ENCODE measurements at places on chromosomes 5 and 9.
A peak's percentile ranks its signal among the peaks of the same experiment; 100 is the strongest.

- no peak for DNase-seq
Measured at GRCh38 chr9:114456929-114457328, 48.3 kb downstream of the WHRN start.

DNA sequence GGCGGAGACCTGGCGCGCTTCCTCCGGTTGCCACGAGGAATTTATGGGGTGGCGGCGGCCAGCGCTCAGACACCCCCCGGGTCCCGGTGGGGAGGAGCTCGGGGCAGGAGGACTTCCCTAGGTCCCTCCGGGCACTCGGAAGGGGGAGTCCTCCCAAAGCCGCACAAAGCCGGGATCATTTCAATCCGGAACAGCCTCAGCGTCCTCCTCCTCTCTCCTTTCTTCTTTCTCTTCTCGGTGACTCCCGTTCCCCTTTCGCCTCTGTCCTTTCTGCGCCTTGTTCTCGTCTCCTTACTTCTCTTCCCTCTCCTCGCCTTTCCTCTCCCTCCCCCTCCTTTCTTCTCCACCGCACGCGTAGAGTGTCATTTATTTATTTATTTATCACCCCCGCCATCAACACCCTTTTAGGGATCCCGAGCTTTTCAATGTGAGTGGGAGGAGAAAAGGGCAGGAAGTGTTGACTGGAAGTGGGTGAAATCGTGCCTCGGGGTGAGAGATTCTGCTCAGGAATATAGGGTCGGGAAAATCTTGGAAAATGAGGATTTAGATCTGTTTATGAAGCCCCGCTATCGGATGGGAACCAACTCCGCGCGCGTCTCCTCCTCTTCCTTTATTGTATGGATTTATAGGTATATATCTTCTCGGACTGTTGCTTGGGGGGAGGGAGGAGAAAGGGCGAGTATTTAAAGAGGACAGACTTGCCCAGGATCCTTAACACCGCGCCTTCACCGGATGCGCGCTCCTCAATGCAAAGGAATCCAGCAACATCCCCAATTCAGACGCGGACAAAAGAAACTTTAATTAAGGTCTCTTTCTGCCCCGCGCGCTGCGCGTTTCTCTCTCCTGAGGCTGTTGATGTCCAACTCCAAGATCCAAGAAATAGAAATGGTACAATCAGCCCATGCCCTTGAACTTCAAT is 2.0 kb upstream of the ZNF462 start:
- peak; percentile 38 for DNase-seq

DNA sequence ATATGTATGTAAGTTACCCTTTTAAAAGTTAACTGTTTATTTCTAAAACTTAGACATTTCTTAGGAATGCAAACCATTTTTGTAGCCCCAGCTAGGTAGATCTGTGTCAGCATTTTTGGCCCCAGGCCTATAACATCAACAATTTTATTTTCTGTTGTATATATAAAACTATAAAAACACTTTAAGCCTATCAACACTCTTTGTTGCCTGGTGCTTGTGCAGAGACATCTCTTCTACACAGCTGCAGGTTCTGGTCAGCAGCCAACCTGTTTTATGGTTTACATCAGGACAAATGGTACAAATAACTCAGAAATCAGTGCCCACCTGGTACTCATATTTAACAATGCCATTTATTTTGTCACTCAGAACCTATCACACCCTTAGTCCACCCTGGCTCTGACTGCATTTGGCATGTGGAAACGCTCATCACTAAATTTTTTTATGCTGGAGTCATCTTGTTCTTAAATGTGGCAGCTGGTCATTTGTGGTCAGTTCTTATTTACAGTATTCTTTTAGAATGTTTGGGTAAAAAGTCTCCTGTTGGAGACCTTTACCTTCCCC is 173.4 kb downstream of the DNAH5 start:
- peak; percentile 39 for DNase-seq

DNA sequence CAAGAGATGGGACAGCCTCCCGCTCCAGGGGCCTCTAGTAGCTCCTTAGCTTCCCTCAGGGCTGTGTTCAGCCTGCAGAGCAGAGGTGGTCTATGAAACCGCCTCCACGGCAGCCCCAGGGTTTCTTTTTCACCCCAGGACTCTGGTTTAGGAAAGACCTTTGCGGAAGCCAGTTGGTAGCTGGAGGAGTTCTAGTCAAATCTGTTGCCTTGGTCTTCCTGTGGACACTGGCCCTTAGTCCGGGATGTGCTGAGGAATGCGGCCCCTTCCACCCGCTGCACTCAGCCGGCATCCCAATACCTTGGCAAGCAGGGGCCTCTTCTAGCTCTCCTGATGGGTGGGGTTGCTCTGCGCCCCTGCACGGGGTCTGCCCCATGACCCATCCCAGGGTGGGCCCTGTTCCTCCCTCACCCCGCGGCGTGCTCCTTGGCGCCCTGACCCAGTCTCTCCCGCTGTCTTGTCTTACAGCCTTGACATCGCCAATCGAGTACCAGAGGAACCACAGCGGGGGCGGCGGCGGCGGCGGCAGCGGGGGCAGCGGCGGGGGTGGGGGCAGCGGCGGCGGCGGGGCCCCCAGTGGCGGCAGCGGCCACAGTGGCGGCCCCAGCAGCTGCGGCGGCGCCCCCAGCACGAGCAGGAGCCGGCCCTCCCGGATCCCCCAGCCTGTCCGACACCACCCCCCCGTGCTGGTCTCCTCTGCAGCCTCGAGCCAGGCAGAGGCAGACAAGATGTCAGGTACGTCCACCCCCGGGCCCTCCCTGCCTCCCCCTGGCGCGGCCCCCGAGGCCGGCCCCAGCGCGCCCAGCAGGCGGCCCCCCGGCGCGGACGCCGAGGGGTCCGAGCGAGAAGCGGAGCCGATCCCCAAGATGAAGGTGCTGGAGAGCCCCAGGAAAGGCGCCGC is 94.3 kb upstream of the OTULINL start:
- no peak for DNase-seq

- no peak for DNase-seq
Measured at GRCh38 chr9:113349445-113350094, at the start of gene BSPRY. Gene BSPRY (plus strand): TSS chr9:113349541. CDS start chr9:113349580, 39 bp downstream.

DNA sequence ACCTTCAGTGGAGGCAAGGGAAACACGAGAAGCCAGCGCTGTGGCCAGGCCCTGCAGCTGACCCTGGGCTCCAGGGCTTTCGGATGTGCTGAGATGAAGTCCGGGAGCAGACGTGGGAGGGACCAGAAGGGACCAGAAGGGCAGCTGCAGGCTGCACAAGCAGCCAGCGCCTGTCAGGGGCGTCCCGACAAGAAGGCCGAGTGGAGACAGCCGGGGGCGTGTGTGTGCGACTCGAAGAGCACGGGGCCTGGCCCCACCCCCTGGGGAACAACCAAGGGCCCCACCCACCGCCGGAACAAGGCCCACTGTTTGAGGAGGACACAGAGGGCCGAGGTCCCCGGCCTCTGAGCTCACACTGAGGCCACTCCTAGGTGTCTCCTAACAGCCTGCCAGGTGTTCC is 31.4 kb downstream of the SLC12A7 start:
- DNase-seq, result no peak

DNA sequence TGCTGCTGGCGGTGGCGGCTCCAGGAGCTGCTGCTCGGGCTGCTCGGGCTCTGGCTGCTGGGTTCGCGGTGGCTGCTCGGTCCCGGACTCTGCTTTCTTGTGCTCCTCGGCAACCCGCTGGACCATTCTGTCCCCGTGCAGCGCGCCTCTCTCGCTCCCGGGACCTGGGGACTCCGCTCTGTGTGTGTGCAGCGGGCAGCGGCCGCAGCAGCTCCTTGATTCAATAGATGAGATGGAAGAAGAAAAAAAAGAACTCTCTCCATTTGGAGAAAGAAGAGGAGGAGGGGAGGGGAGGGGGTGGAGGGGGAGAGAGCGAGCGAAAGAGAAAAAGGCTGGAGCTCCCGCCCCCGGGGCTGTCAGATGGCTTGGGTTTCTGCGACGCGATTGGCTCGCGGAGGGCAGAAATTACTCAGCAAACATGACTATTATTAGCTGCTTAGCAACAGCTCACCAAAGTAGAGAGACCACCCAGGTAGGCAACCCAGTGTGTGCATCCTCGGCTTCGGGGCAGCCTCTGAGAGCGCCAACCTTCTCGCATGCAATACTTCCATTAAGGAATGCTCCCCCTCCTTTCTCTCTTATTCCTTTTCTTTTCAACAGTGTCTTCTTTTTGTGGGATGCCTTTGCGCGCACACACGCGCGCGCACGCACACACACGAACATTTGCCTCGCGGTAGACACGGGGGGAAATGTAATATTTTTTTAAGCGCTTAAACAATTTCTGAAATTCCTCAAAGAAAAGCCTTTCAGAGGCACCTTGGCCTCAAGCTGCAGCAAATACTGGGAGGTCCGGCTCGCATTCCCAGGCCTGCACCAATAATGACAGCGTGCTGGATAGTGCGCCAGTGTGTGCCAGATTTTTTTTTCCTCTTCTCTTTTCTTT is 7.6 kb downstream of the PTCH1 start:
- peak; percentile 78 for DNase-seq

DNA sequence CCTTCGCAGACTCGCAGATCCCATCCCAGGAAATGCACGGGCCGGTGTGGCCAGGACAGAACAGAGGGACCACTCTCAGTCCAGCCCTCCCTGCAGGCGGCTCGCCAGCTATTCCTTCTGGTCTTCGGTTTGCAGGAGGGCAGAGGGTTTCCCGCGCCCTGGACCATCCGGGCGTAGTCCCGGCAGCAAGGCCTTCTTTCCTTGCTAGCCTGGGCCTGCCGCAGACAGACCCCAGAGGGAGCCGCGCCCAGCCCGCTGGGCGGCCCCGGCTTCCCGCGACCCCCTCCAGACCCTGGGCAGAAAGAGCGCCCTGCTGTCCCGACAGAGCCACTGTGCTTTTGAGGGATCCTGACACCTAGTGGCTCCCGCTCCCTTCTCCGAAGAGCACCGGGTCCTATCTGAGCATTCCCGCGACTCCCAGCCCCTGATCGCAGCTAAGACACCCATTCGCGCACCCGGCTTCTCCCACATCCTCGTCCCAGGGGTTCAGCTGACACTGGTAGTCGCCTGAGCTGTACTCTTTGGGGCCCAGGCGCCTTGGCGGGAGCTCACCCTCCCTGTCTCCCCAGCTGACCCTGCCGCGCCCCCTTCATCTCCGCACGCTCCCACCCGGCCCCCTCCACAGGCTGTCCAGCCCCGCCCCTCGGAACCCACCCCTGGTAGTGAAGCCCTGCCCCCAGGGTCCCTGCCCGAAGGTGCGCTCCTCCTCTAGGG is 1.1 kb downstream of the CFAP90 start:
- no peak for DNase-seq

DNA sequence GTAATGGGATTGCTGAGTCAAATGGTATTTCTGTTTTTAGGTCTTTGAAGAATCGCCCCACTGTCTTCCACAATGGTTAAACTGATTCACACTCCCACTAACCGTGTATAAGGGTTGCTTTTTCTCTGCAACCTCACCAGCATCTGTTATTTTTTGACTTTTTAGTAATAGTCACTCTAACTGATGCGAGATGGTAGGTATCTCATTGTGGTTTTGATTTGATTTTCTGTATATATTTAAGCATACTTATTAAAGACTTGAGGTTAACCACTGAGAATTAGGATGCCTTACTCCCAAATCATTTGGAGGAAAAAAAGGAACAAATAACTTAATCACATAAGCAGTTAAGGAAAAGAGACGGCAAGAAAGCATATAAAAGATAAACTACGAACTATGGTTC is 181.6 kb upstream of the FST start:
- DNase-seq, result no peak

GRCh38 chr9:83188277-83188676 is 125.3 kb upstream of the RASEF start:
- no peak for DNase-seq

- no peak for DNase-seq
Measured at GRCh38 chr5:103373597-103374472, 115.3 kb downstream of the MACIR start.

- no peak for DNase-seq
Measured at GRCh38 chr9:123225995-123226394, 42.4 kb downstream of the STRBP start.

- no peak for DNase-seq
Measured at GRCh38 chr9:79592726-79593493, 21.1 kb downstream of the TLE4 start.

Data from urothelium cell line (cell line).